Putamen (tissue), 1 donor: ENCODE measurements at places on chromosomes 1 and 21.
A peak's percentile ranks its signal among the peaks of the same experiment; 100 is the strongest.

- no peak for DNase-seq
Observed at GRCh38 chr1:1153874-1154273, 19.8 kb upstream of the TTLL10 start.

GRCh38 chr21:25756190-25756932 lies 21.6 kb downstream of the GABPA start:
- DNase-seq: no peak

- DNase-seq: no peak
Observed at GRCh38 chr1:91714867-91715381, 171.0 kb downstream of the TGFBR3 start.

DNA sequence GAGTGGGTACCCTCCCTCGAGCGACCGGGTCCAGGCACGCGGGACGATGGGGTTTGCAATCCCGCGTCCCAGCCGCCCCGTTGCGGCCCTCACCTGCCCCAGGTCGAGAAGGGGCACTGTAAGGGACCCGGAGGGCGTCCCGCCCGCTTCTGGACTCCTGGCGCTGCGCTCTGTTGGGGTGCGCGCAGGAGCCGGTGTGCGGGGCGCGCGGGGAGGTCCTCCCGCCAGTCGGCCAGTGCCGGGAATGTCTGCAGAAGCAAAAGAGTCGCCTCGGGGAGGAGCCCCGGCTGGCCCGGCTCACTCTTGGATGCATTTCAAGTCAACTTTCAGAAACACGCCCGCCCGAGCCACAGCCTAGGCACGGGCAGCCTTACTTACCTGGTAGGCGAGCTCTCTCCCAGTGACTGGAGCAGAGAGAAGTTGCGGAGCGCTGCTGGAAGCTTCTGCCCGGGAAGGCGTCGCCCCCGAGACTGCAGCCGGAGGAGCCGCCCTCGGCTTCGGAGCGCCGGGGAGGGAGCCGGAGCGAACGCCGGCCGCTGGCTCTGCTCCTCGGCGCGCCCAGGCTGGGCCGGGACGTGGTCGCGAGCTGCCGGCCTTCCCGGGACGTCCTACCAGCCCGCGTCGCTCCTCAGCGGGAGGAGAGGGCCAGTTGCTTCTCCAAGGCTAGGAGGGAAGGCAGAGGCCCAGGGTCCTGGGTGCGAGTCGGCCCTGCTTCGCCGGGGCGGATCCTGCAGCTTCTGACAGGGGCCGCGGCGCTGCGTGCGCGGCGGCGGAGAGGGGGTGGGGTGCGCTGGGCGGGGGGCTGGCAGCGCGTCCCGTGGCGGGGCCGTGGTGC lies at the start of gene LMX1A:
Gene LMX1A, minus strand, starts transcription at position 739 of the 835 bp plus-strand sequence. CDS start 1,156 bp downstream, outside the sequence.
- no peak for DNase-seq

DNA sequence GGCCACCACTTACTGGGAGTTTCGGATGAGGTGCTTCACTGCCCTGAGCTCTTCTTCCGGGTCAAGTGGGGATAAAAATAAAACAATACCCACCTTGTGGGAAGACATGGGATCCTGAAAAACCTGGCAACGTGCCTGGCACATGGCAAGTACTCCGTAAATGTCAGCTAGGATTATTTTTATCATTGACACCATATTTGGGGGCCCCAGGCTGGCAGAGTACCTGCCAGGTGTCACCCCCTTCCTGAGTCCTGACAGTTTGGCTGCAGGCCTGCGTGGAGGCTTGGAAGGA lies 9.2 kb upstream of the EPHA2 start:
- DNase-seq: no peak

DNA sequence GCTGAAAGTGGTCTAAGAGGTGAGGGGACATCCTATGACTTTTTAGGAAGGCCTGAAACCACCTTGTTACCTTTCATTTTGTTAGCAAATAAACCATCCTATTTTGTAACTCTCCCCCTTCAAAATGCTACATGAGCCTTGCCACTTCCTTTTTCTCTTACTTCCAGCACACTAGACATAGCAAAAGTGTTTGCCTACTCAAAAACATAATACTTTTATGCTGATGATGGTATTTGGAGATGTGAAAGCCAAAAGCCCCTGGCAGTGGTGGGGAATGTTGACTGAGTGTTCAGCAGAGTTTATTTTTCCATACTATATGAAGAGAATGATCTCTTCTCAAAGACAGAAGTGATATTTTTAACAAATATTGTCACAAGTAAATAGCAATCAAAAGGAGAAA lies 134.2 kb downstream of the EDEM3 start:
- DNase-seq: no peak

GRCh38 chr1:53324728-53325297 lies 3.1 kb downstream of the LRP8 start:
- no peak for DNase-seq

DNA sequence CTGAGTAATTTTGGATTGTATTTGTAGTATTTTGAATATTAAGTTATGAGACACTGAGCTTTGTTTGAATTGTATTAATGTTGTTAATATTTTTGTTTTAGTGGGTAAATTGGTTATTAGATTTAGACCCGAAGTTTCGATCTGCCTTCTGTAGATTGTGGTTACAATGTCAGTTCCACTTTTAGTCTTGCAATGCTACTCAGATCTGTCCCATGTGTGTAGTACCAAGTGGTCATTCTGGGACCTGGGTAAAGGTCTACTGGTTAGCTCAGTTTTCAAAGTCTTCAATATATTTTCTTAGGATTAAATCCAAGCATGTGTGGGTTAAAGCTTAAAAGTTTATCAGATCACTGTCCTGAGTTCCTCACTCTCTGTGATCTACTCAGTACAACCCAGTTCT lies 346.5 kb upstream of the PROX1 start:
- DNase-seq: no peak

DNA sequence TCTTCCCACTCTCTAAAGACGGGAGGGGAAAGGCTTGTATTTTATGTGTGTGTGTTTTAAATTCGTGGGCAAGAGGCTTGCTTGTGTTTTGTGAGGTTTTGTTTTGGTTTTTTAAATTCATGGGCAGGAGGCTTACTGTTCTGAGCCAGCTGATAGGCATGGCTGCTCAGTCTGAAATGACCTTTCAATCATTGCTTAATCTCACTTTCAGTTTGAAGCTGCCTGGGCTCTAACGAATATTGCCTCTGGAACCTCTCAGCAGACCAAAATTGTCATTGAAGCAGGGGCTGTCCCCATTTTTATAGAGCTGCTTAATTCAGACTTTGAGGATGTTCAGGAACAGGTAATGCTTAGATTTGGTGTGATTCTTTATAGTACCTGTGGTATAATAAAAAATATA lies 20.3 kb upstream of the TXLNA start:
- DNase-seq: no peak

GRCh38 chr1:208601561-208601960 lies 357.4 kb upstream of the PLXNA2 start:
- DNase-seq: no peak

DNA sequence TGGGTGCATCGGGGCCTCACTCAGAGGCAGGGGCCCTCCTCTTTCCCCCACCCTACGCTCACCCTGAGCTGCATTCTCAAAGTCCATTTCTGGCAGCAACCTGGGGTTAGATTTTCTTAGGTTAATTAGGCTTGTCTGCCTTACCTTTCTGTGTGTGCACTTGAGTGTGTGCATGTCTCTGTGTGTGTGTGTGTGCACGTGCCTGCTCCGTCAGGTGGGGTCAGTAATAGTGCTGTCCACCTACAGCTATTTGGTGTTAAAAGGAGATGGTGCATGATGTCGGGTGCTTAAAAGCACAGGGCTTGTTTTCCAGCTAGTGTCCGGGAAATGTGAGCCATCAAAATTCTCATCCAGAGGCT lies 257.9 kb downstream of the CAMTA1 start:
- DNase-seq: no peak

DNA sequence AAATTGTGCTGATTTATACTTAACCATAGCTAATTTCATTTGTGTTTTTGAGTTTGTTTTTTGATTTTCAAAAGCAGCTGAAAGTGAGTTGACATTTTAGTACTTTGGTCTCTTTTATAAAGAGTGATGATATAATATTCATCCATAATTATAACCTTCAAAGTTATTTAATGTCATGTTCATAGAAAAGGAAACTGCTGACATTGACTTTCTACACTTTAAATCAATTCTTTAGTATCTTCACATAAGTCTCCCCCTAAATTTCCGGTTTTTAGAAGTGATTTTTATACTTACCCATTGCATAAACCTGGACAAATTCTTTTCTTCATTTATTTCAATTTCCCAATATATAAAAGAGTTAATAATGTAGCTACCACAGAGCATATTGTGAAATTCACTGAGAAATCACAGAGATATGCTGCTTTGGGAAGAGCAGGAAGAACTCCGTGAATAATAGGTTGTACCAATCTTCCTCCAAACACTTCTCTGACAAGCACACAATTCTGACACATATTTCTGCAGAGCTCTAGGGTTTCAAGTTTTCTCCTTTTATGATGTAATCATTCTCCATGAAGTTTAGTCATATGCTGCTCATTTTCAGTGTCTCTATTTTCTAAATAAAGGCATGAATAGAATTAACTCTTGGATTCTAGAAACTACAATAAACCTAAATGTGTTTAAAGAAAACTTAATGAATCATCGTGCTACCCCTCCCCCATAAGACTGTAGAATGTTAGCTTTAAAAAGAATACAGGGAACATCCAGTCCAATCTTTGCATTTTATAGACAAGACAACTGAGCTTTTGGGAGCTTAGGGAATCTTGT lies 25.6 kb upstream of the CDC42BPA start:
- peak; percentile 52 for DNase-seq

DNA sequence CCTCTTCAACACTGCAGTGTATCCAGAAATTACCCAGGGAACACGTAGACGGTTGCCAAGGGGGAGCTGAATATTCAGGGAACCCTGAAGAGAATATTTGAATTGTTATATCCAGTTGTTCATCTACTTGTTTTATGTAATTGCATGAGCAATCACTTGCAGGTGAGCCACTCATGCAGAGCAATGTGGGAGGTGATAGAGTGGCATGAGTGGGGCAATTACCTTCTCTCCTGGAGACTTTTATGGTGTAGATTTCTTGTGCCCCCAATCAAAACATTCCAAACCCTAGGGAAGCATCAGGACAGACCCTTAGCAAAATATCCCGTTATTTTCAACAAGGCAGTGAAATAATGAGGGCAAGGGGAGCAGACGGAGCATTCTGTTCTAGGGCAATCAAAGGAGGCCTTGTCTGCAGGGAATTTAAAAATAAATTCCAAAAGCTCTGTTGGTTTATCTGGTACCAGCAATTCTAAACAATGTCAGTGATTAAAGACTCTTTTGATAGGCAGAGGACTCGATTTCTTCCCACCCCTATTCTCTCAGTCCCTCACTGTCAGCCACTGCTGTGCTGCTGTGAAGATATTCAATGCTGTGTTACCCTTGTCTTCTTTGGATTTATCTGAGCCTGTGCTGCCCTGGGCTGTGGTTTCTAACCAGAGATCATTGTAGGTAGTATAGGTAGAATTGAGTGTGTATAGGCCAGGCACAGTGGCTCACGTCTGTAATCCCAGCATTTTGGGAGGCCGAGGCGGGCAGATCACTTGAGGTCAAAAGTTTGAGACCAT lies 180.2 kb upstream of the MAP1LC3C start:
- peak; percentile 52 for DNase-seq

DNA sequence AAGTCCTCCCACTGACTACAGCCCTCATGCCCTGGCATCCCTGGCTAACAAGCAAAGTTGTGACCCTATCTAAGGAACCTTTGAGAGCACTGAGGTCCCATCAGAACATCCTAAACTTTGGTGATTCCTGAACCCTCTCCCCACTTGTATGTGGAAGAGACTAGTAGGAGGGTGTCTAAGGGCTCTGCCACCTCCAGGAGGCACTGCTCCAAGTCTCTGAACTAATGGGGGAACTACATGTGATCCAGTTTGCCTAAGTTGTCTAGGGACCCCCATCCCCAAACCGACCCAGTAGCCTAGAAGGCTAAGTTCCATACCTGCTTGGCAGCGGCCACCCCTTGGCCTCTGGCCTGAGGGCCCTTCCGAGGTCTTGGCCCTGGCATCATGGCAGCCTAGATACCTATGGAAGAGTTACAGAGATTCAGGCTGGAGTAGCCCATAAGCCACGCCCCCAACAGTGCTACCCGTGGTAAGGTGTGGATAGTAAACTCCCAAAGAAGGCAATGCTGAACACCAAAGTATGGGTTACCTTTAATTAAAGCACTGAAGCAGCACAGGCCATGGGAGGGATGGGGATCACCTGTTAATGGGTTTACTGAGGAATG lies 1.7 kb downstream of the CC2D1B start:
- no peak for DNase-seq

DNA sequence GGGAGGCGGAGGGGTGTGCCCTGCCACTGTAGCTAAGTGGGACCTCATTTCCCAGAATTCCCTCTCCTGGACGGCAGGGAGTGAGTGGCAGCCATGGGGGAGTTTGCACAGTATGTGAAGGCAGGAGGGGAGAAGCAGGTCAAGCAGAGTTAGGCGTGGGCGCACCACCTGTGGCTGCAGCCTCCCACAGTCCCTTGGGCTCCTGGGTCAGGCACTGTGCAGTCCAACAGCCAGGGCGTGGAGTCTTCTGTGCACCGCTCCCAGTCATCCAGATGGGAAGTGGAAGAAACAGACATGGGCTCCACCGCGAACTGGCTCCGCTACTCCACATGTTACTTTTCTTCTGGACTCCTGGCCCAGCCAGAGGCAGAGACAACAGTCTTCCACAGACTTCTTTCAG lies 85.4 kb upstream of the TIAM1 start:
- DNase-seq: no peak

GRCh38 chr1:206595581-206596318 lies 16.5 kb downstream of the EIF2D start:
- DNase-seq: no peak

- DNase-seq: no peak
Observed at GRCh38 chr1:154832384-154832783, 37.7 kb downstream of the KCNN3 start.

DNA sequence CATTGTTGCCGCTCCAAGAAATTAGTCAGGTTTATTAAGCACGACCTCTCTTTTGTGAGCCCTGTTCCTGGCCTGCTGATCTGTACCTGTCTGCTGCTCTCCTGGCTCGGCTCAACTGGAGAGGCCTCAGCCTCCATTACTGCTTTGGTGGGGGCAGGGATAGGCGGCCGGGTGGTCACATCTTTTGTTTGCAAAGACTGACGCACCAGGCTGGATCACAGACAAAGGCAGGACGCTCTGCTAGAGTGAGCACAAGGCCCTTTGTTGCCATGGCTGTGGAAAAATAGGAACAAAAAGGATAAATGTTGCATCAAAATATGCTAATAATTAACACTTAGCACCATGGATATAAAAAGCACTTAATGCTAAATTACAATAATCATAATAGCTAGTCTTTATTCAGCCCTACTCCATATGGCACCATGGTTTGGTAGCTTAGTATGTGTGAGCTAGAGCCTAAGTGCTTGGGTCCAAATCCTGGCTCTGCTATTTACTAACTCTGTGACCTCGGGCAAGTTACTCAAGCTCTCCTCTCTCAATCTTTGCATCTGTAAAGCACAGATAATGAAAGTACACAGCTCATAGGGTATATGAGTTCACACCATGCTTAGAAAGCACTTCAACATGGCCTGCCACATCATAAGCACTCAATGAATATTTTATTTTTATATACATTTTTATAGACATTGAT lies 28.9 kb upstream of the HPDL start:
- no peak for DNase-seq

GRCh38 chr1:204648576-204648975 lies 37.0 kb downstream of the LRRN2 start:
- no peak for DNase-seq

GRCh38 chr1:25795946-25796810 lies 3.8 kb upstream of the SELENON start:
- DNase-seq: peak; percentile 50

GRCh38 chr1:64984737-64985136 lies 18.4 kb upstream of the JAK1 start:
- no peak for DNase-seq
